PC-9 (cell line): ENCODE measurements at places on chromosomes 4 and X. TPM values are rescaled to one million over a fixed set of nuclear protein-coding genes. Genes with fewer than 3 reads are reported as not detected.

DNA sequence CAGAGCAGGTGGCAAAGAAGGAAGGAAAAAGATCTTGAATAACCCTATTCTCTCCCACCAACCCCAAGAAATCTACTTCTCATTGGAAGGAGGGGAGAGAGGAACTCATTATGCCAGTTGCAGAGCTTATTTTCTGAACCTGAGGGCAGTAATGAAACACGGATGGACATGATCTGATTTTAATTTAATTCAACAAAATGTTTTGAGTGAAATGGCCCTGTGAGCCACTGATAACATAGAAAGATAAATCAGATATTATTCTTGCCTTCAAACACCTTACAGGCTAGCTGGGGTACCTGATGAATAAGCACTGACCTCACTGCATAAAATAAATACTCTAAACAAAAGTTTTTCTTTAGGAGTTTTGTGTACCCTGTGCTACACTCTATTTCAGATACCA, 30.3 kb downstream of the DAPP1 start:
- H3K36me3 ChIP-seq: no peaks in the 10 kb centered on the region
- H3K4me1 ChIP-seq: no peaks in the 10 kb centered on the region
- no peak overlapping the region for H3K27ac ChIP-seq
- DNase-seq: no peak
- no peak overlapping the region for H3K4me3 ChIP-seq

DNA sequence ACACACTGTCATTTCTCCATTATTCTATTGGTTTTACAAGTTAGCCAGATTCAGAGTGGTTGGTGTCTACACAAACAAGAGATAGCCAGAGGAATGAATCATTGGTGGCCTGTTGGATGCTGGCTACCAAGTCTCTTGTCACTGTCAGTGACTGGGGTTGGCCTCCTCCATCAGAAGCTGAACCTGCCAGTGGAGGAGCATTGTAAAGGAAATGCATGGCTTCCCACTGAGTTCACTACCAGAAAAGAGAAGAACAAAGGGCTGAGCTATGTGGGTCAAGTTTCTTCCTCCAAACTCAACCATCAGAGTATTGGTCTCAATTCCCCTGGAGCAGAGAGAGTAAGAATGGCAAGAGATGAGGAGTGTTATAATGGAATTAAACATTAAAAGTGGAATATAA, 26.5 kb upstream of the ANKRD50 start:
- H3K4me3 ChIP-seq: no peak overlapping the region
- H3K27ac ChIP-seq: no peak overlapping the region
- no peaks in the 10 kb centered on the region for H3K4me1 ChIP-seq
- H3K27me3 ChIP-seq: no peaks in the 10 kb centered on the region

GRCh38 chr4:139455126-139455538, 1.2 kb downstream of the RAB33B start:
- H3K4me1 ChIP-seq: peaks cover 47% of the 10 kb centered on the region
- H3K36me3 ChIP-seq: no peaks in the 10 kb centered on the region
- DNase-seq: no peak
- H3K4me3 ChIP-seq: peak overlapping the region; percentile 90

CHRDL1 gene
- total RNA-seq: 18.8 and 25.7 TPM in 2 replicates

SPIN2A gene
- 2.4 and 2.5 TPM in 2 replicates for total RNA-seq
